Hepatocyte (in vitro differentiated cells): ENCODE measurements at places on chromosomes 1 and 21. TPM values are rescaled to one million over a fixed set of nuclear protein-coding genes. Genes with fewer than 3 reads are reported as not detected.

Gene GUK1
- polyA plus RNA-seq: 306 and 368 TPM in 2 replicates

Gene LRP8
- 2.1 and 2.4 TPM in 2 replicates for polyA plus RNA-seq

Gene S100A7
- polyA plus RNA-seq: 1.0 and 2.5 TPM in 2 replicates

Gene GUCA2A
- polyA plus RNA-seq: 8.7 and 11.0 TPM in 2 replicates

Gene LCE3D
- polyA plus RNA-seq: not detected in 2 replicates

DNA sequence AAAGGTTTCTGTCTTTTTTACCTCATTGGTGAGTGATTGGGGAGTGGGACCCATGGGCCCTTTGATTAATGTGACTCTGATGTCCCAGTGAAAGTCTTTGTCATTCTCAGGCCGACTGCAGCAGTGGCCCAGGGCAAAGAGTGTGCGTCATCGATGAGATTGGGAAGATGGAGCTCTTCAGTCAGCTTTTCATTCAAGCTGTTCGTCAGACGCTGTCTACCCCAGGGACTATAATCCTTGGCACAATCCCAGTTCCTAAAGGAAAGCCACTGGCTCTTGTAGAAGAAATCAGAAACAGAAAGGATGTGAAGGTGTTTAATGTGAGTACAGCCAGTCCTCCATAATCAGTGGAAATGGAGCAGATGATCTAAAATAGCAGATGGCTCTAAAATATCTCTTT, 19.4 kb downstream of the NTPCR start:
- H3K4me1 ChIP-seq: peaks cover 21% of the 10 kb centered on the region
- no peak overlapping the region for H3K4me3 ChIP-seq
- no peaks in the 10 kb centered on the region for H3K27me3 ChIP-seq

GRCh38 chr1:217333939-217334338, 297.0 kb downstream of the GPATCH2 start:
- H3K36me3 ChIP-seq: no peaks in the 10 kb centered on the region
- peak; percentile 20 for DNase-seq
- no peak overlapping the region for H3K27ac ChIP-seq
- peaks cover 4% of the 10 kb centered on the region for H3K4me1 ChIP-seq
- no peaks in the 10 kb centered on the region for H3K27me3 ChIP-seq

- H3K4me3 ChIP-seq: no peak overlapping the region
- DNase-seq: no peak
- no peak overlapping the region for H3K27ac ChIP-seq
- H3K36me3 ChIP-seq: no peaks in the 10 kb centered on the region
These were observed 29.2 kb downstream of the IPP start for GRCh38 chr1:45721207-45721606.

DNA sequence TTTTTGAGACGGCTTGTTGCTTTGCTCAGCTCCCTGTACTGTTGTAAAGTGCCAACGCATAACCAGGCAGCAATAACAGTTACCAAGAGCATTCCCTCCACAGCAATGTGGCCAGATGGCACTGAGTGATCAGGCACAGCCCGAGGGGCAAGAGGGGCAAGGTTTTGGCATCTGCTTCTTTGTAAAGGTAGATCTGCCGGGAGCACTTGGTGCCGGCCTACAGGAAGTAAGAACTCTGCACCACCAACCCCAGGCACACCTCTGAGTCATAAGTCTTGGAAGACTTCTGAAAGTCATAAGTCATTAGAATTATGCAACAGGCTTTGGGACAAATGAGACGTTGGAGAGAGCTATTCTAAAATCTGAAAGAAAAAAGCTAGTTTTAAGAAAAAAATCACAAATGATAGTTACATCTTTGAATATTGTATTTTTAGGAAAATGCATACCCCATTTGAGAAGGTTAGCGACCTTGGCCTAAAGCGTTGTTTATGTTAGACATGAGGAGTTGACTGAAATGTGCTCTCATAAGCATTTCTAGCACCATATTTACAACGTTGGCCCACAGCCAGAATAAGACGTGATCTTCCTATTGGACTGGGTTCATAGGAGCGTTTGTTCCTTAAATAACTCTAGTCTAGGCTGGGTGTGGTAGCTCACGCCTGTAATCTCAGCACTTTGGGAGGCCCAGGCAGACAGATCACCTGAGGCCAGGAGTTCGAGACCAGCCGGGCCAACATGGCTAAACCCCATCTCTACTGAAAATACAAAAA, 37.7 kb upstream of the MAP10 start:
- peak; percentile 68 for DNase-seq
- no peak overlapping the region for H3K4me3 ChIP-seq
- H3K27me3 ChIP-seq: no peaks in the 10 kb centered on the region
- H3K27ac ChIP-seq: peak overlapping the region; percentile 62
- H3K36me3 ChIP-seq: no peaks in the 10 kb centered on the region

- H3K27me3 ChIP-seq: no peaks in the 10 kb centered on the region
- no peak overlapping the region for H3K27ac ChIP-seq
- H3K36me3 ChIP-seq: no peaks in the 10 kb centered on the region
- DNase-seq: no peak
- no peaks in the 10 kb centered on the region for H3K4me1 ChIP-seq
These were observed 176.8 kb downstream of the ATP6V1G3 start for GRCh38 chr1:198363625-198364151.

DNA sequence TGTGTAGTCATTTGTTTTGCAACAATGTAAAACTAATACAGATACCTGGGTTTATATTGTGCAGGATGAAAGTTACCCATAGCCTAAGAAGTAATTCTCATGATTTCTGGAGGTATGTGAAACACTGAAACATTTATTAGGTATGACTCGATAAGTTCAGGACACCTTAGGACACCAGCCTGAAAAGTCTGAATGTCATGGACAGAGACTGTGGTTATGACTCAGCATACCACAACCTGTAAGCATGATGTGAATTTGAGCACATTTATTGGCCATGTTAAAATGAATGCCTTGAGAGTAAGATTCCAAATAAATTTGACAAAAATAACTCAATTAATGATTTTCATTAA, 1471.7 kb upstream of the B3GALT2 start:
- DNase-seq: no peak
- no peaks in the 10 kb centered on the region for H3K27me3 ChIP-seq
- no peaks in the 10 kb centered on the region for H3K4me1 ChIP-seq

DNA sequence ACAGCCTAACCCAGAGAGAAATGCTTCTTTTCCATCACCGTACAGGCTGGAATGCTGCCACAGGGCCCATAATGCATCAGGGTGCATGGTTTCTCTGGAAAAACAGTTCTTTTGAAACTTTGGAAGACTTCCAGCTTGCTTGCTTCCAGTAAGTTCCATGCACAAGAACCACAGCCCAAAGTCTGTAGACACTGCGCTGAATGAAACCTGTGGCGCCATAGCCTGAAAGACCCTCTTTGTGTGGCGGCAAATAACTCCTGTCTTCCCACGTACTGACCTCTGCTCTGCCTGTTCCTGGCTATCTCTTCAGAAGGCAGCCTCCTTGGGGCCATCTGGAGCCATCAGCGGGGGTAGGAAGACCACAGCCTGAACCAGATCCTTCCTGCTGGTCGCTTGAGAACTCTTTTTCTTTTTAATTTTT, 15.1 kb downstream of the MIIP start:
- H3K27me3 ChIP-seq: no peaks in the 10 kb centered on the region
- H3K27ac ChIP-seq: peak overlapping the region; percentile 27
- H3K4me3 ChIP-seq: no peak overlapping the region
- H3K4me1 ChIP-seq: no peaks in the 10 kb centered on the region
- peak; percentile 61 for DNase-seq
- no peaks in the 10 kb centered on the region for H3K36me3 ChIP-seq

DNA sequence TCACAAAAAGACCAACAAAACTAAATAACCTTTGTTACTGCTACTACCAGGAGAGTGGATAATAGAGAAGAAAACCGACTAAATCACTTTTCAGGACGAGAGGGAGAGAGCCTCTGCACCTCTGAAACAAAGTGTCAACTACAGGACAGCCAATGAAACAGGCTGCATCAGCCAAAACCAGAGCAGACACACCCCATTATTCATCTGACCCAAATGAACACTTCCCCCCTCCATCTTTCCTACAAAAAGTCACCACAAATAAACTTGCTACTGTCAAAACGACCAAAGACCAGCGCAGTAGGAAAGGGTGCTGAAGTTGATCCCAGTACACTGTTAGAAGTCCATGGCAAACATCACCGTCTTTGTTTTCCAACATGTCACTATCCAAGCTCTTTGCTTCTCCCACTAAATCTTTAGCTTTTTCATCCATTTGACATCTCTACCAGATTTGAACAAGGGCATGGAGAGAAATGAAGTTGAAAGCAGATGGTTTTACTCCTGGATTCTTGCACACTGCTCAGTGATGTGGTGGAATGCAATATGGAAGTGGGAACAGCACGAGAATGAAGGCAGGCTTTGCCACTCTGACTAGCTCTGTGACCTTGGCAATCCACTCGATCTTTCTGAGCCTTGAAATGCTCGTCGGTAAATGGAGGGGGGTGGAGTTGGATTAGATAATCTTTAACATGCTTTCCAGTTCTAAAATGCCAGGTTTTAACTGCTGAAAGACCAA, 20.5 kb downstream of the DSTYK start:
- no peak for DNase-seq
- H3K36me3 ChIP-seq: no peaks in the 10 kb centered on the region
- peak overlapping the region; percentile 3 for H3K27ac ChIP-seq

GRCh38 chr1:173682184-173682583, 12.5 kb upstream of the ANKRD45 start:
- no peaks in the 10 kb centered on the region for H3K36me3 ChIP-seq
- no peak for DNase-seq
- H3K4me1 ChIP-seq: no peaks in the 10 kb centered on the region
- H3K27ac ChIP-seq: no peak overlapping the region

- no peak for DNase-seq
- H3K27me3 ChIP-seq: peaks cover 62% of the 10 kb centered on the region
- no peaks in the 10 kb centered on the region for H3K36me3 ChIP-seq
- peaks cover 5% of the 10 kb centered on the region for H3K4me1 ChIP-seq
These were observed 1.3 kb upstream of the CACNA1E start for GRCh38 chr1:181482001-181482430.

- H3K4me3 ChIP-seq: no peak overlapping the region
- DNase-seq: no peak
- H3K27me3 ChIP-seq: no peaks in the 10 kb centered on the region
- H3K4me1 ChIP-seq: no peaks in the 10 kb centered on the region
- H3K27ac ChIP-seq: no peak overlapping the region
These were observed 132.7 kb upstream of the SGIP1 start for GRCh38 chr1:66401244-66401643.

DNA sequence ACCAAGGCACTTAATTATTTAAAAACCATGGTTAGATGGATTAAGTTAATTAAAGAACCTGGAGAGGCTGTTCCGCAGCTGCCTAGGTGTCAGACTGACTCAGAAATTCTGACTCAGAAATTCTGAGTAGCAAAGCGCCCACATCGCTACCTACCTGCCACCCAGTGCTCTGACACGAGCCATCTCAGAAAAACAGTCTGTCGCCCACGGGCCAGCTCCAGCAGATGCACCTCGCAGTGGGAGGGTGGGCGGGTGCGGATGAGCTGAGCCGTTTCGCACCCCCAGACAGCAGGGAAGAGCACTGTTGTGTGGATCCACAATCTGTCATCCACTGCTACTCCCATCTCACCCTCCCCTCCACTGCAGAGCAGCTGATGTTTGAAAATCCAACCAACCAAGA, 13.5 kb downstream of the KCNK1 start:
- no peak overlapping the region for H3K4me3 ChIP-seq
- no peak overlapping the region for H3K27ac ChIP-seq
- H3K36me3 ChIP-seq: no peaks in the 10 kb centered on the region
- H3K27me3 ChIP-seq: no peaks in the 10 kb centered on the region

DNA sequence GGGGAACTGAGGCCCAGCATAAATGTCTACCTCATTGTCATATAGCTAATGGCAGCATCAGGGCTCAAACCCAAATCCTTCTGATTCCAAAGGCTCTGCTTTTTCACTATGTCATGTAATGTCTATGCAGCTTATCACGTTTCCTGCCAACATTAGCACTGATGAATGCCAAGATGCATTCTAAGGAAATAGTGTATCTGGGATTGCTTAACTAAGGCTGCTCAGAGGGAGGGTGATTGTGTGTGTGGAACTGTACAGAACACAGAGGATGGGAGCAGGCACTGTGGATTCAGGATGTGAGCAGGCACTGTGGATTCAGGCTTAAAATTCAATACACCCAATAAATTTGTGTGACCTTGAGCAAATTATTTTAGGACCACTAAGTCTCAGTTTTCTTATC, 456.4 kb upstream of the DEPDC1 start:
- H3K4me1 ChIP-seq: no peaks in the 10 kb centered on the region
- H3K4me3 ChIP-seq: no peak overlapping the region
- no peak for DNase-seq
- no peak overlapping the region for H3K27ac ChIP-seq

- H3K27me3 ChIP-seq: no peaks in the 10 kb centered on the region
- no peaks in the 10 kb centered on the region for H3K4me1 ChIP-seq
- no peak overlapping the region for H3K4me3 ChIP-seq
- no peak for DNase-seq
- no peaks in the 10 kb centered on the region for H3K36me3 ChIP-seq
These were observed 145.5 kb downstream of the CRB1 start for GRCh38 chr1:197413564-197413963.

- H3K4me1 ChIP-seq: no peaks in the 10 kb centered on the region
- no peaks in the 10 kb centered on the region for H3K36me3 ChIP-seq
- H3K27me3 ChIP-seq: no peaks in the 10 kb centered on the region
- no peak overlapping the region for H3K27ac ChIP-seq
- no peak for DNase-seq
- H3K4me3 ChIP-seq: no peak overlapping the region
These were observed 84.9 kb downstream of the CNIH3 start for GRCh38 chr1:224700918-224701531.
